Activated CD4-positive, alpha-beta T cell treated with anti-CD3 and anti-CD28 coated beads, Interleukin-2, amount 50 U/mL, for 4 hours (primary cell): ENCODE measurements at places on chromosomes 4 and X.
A peak's percentile ranks its signal among the peaks of the same experiment; 100 is the strongest.

DNA sequence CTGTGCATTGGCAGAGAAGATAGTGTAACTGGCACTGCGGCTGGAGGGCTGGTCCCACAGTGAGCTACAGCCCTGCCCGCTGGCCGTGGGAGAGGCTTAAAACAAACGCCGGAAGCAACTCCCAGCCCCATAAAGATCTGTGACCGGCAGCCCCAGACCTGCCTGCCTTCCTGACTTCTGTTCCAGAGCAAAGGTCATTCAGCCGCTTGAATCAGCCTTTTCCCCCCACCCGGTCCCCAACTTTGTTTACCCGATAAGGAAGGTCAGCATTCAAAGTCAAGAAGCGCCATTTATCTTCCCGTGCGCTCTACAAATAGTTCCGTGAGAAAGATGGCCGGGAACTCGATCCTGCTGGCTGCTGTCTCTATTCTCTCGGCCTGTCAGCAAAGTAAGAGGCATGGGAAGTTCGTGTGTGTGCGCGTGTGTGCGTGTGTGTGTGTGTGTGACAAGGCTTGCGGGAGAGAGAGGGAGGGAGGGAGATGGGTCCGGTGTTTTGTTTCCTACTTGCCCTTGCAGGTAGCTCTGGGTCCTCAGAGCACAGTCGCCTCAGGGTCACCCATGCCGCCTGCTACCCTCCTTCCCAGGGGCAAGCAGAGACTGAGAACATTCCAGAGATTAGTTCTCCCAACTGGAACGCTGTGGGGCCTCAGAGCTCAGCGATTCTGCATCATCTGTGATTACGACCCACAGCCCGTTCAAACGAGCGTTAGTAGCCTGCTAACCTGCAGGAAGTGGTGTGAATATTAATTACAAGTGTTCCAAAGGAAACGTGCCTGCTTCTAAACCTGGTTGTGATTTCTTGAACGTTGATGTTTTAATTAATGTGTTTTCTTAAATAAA is at the start of gene MGST2:
TSS of gene MGST2 (plus strand) at position 130 of the 840 bp plus-strand sequence. CDS start at position 331, 201 bp downstream.
- no peak for DNase-seq

DNA sequence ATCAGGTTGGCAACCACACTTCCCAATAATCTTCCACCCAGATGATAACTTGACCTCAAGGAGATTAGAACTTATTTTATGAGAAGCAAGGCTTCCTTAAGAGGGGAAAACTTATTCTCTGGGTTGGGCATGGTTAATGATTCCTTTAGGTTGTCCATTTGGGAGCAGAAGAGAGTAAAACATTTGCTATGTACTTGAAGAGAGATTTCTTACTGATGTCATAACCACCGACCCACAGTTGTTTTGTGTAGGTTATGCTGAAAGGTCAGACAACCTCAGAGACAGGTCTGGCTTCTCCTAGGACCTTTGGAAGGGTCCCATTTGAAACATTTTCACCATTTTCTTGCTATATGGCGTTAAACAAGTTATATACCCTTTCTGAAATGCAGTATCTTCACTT is 56.1 kb downstream of the FAM114A1 start:
- DNase-seq = no peak

DNA sequence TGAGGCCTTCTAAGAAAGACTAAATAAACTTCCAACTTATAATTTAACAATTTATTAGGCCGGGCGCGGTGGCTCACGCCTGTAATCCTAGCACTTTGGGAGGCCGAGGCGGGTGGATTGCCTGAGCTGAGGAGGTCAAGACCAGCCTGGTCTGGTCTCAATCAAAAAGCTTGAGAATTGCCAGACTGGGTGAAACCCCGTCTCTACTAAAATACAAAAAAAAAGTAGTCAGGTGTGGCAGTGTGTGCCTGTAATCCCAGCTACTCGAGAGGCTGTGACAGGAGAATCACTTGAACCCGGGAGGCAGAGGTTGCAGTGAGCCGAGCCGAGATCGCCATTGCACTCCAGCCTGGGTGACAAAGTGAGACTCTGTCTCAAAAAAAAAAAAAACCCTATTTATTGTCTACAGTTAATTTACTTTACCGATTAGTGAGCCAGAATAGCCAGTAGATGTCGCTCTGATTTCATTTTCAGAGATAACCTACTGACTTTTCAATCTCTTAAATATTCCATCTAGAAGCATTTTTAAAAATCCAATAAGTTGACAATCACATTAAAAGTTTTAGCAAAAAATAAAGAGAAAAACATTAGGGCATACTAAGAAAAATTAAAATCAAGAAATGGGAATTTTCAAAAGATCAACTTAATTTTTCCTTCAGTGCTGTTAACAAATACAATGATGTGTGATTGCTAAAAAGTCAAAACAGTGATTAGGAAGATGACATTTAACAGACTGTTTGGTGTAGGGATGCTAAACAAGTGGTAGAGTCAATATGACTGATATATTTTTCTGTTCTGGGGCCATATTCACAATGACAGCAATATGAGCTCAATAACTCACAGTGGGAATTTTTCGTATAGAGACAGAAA is 4.3 kb upstream of the SHROOM3 start:
- no peak for DNase-seq

- DNase-seq = no peak
Measured at GRCh38 chr4:164177153-164177552, 576.8 kb upstream of the SMIM31 start.

GRCh38 chr4:168955674-168956073 is 54.4 kb downstream of the CBR4 start:
- DNase-seq = no peak

GRCh38 chr4:124591637-124592036 is 120.9 kb downstream of the ANKRD50 start:
- DNase-seq = no peak

- DNase-seq = no peak
Measured at GRCh38 chr4:88102026-88102425, 56.4 kb downstream of the ABCG2 start.

DNA sequence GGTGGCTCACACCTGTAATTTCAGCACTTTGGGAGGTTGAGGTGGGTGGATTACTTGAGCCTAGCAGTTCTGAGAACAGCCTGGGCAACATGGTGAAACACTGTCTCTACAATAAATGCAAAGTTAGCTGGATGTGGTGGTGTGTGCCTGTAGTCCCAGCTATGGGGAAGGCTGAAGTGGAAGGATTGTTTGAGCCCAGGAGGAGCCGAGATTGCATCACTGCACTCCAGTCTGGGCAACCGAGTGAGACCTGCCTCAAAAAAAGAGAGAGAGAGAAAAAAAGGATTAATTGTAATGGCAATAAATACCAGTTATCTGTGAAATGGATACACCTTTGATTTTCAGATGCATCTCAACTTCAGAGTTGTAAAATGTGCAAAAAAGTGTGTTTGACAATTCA is 58.8 kb downstream of the SPRY1 start:
- no peak for DNase-seq

DNA sequence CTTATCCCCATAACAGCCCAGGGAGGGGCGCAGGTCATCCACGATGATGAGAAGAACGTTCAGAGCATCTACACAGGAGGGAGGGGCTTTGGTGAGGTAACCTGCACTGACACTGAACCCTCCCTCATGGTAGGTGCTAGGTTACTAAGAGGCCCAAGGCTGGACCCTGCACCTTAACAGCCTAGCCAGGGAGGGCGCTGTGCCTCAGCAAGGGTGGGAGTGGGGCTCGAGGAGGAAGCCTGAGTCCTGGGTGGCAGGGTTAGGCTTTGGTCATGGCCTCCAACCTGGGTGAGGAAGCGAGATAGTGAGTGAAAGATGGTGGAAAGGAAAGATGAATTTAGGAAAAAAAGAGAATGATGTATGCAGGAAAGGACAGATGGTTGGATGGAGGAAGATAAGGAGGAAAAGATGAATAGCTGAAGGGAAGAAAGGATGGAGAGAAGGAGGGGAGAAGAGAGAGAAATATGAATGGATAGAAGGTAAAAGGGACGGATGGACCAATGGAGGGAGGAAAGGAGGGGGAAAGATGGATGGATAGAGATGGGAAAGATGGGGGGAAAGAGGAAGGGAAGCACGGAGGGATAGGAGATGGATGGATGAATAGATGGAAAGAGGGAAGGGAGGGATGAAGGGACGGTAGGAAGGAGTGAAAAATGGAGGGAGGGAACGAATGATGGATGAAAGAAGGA is 736 bp downstream of the IDS start:
- DNase-seq = peak; percentile 53

- no peak for DNase-seq
Measured at GRCh38 chr4:11155208-11155867, 273.4 kb downstream of the HS3ST1 start.

- DNase-seq = no peak
Measured at GRCh38 chrX:133961046-133961445, 24.3 kb downstream of the GPC3 start.

- no peak for DNase-seq
Measured at GRCh38 chrX:130738638-130739195, 164.3 kb downstream of the ENOX2 start.

GRCh38 chr4:73662709-73663546 is 42.7 kb upstream of the RASSF6 start:
- no peak for DNase-seq

- DNase-seq = no peak
Measured at GRCh38 chrX:103628386-103629317, at the start of gene TCEAL1. TCEAL1 (plus strand) TSS chrX:103628975; CDS start chrX:103629917, 942 bp downstream.

- DNase-seq = no peak
Measured at GRCh38 chr4:89894649-89895550, at the start of gene MMRN1. MMRN1 (plus strand) TSS chr4:89894854; CDS start chr4:89894972, 118 bp downstream.

DNA sequence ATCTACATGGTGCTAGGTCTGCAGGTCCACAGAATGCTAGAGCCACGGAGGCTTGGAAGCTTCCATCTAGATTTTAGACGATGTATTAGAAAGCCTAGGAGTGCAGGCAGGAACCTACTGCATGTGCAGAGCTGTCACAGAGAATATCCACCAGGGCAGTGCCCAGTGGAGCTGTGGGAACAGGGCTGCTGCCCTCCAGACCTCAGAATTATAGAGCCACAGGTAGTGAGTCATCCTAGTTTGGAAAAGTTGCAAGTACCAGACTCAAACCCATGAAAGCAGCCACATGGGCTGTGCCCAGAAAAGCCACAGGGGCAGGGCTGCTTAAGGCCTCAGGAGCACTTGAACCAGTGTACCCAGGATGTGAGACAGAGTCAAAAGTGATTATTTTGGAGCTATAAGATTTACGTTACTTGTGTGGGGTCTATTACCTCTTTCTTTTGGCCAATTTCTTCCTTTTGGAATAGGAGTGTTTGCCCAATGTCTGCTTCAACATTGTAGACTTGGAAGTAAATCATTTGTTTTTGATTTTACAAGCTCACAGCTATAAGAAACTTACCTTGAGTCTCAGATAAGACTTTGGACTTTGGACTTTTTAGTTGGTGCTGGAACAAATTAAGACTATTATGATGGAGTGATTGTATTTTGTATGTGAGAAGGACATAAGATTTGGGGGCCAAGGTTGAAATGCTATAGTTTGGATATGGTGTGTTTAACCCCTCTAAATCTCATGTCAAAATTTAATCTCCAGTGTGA is 143.5 kb upstream of the CHRDL1 start:
- DNase-seq = no peak

DNA sequence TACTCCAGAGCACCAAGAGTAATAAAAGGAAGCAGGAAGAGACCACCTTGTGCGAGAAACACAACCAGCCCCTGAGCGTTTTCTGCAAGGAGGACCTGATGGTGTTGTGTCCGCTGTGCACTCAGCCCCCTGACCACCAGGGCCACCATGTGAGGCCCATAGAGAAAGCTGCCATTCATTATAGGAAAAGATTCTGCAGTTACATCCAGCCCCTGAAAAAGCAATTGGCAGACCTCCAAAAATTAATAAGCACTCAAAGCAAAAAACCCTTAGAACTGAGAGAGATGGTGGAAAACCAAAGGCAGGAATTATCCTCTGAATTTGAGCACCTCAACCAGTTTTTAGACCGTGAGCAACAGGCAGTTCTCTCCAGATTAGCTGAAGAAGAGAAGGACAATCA is 5.7 kb downstream of the TRIM75 start:
- no peak for DNase-seq

DNA sequence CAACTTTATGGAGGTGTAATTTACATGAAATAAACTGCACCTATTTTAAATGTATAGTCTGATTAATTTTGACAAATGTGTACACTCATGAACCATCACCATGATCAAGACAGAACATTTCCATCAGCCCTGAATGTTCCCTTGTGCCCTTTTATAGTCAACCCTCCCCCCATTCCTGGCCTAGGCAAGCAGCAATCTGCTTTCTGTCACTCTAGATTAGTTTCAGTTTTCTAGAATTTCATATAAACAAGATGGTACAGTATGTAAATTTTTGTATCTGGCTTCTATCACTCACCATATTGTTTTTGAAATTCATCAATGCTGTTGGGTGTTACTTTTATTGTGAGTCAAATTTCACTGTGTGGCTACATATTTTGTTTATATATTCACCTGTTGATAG is 234.2 kb upstream of the RPS6KA3 start:
- no peak for DNase-seq

DNA sequence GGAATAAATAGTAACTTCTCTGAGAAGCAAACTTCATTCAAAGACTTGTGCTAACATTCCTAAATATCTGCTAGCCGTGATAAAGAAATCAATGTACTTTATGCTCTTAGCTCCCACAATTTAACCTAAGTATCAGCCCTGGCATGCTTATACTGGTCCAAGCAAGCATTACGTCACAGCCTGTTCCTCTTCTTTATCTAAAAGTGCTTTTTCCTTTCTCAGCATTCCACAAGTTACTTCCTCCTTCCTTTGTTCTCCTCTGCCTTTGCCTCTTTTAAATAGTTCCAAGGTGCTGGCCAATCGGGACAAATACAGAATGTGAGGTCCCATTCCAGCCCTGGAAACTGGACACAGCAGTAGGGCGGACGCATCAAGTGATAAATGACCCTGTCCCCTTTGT is 249.6 kb downstream of the DHRSX start:
- DNase-seq = no peak

GRCh38 chrX:64885850-64886249 is 90.4 kb downstream of the ZC4H2 start:
- no peak for DNase-seq

DNA sequence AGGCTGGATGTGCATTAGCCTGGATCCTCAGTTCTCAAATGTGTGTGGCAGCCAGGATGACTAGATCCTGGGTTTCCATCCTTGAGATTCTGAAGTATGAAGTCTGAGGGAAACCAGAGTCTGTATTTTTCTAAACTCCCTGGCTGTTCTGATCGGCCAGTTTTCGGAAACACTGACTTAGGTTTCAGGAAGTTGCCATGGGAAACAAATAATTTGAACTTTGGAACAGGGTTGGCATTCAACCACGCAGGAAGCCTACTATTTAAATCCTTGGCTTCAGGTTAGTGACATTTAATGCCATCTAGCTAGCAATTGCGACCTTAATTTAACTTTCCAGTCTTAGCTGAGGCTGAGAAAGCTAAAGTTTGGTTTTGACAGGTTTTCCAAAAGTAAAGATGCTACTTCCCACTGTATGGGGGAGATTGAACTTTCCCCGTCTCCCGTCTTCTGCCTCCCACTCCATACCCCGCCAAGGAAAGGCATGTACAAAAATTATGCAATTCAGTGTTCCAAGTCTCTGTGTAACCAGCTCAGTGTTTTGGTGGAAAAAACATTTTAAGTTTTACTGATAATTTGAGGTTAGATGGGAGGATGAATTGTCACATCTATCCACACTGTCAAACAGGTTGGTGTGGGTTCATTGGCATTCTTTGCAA is 67.6 kb downstream of the PDGFRA start:
- no peak for DNase-seq
